ENCODE measurements at places on chromosomes 12 and 14.

DNA sequence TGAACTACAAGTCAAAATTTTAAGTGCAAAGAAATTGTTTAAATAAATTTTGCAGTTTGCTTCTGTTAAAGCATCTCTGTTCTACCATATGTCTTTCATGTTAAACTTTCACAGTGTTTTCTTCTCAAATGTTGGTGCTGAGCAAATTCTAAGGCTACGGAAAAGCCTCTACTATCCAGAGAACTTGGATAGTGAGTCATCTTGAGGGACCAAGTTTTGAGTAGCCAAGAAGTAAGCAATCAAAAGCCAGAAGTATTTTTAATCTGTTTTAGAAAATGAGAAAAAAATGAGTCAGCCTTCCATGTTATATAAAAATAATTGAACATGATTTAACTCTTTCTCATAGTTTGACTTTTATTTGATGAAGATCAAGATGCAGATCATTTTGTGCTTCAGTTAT is 3.3 kb downstream of the BRMS1L start:
- DNase-seq = no peak

GRCh38 chr12:87775784-87776183 is 253.4 kb downstream of the C12orf50 start:
- no peak for DNase-seq

- no peak for DNase-seq
Observed at GRCh38 chr12:59677857-59678256, 82.0 kb downstream of the SLC16A7 start.

DNA sequence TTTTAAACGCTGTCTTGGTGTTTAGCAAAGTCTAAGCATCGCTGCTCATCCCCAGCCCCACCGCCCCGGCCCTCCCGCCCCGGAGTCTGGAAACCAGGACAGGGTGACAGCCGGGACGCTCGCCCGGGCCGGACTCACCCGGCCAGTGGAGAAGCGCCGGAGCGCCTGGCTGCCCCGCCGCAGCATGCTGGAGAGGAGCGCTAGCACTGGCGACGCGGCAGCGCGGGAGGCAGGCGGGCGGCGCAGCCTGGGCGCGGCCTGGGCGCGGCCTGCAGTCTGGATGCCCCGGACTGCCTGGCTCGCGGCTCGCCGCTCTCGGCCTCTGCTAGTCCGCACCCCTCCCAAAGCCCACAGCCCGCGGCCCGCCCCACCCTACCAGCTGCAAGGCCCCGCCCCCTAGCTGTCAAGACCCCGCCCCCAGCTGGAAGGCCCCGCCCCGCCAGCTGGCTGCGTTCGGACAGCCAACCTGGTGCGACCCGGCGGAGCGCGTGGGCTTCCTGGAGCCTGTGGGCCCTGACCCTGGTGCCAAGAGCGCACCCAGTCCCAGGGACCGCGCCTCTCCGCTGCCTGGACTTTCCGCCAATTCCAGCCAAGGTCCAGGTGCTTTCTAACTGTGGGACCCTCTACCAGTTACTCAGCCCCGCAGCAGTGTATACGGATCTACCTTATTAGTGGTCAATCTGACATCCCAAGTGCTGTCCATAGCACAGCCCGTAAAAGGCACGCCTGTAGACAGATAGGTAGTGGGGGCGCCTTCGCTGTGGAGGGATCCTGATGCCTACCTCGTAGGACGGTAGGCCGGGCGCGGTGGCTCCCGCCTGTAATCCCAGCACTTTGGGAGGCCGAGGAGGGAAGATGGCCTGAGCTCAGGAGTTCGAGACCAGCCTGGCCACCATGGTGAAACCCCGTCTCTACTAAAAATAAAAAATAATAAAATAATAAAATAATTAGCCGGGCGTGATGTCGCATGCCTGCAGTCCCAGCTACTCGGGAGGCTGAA is at the start of gene ALDH1L2:
ALDH1L2 (minus strand) TSS at position 208 of the 1,000 bp plus-strand sequence; CDS start at position 186, 22 bp downstream.
- DNase-seq = peak; percentile 48

DNA sequence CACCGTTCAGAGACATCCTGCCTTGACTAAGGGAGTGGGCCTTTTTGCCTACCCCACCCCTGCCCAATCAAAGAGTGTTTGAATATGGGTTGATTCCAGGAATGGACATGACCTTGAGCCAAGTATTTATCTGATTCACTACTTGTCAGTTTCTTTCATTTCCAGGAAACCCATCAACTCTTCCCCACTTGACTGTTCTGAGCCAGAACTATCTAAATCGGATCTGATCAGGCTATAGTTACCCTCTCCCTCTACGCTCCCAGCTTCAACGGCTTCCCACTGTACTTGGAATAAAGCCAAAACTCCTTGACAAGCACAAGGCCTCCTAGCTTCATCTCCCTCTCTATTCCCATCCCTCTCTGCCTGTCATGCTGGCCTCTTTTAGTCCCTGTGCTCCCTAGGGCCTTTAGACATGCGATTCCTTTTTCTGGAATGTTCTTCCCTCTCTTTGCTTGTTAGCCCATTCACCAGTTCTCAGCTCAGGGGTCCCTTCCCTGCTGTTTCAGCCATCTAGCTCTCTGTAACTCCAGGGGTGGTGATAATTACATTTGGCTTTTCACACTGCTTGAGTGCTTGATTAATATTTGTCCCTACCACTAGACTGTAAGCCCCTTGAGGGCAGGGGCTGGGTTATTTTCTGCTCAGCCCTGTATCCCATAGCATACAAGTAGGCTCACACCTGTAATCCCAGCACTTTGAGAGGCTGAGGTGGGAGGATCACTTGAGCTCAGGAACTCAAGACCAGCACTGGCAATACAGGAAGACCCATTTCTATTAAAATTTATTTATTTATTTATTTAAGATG is 5.5 kb upstream of the ITPK1 start:
- no peak for DNase-seq

GRCh38 chr12:31518680-31519227 is 72.2 kb downstream of the DENND5B start:
- DNase-seq = no peak

DNA sequence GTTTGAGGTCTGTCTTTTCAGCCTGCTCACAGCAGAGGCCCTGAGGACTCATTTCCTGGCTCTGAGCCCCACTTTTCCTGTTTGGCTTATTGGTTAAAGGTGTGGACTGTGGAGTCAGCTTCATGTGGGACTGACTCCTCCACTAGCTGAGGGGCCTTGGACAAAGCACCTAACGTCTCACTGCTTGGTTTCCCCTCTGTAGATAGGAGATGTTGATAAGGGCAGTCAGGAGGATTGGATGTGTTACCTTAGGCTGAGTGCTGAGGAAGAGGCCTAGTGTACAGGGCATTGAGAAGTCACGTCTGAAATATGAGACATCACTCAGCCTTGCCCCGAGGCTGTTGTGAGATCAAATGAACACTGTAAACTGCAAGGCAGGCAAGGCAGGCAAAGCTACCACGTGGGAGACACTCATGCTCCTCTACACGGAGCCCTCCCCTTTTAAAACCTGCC is 27.1 kb upstream of the TCL1A start:
- DNase-seq = no peak

DNA sequence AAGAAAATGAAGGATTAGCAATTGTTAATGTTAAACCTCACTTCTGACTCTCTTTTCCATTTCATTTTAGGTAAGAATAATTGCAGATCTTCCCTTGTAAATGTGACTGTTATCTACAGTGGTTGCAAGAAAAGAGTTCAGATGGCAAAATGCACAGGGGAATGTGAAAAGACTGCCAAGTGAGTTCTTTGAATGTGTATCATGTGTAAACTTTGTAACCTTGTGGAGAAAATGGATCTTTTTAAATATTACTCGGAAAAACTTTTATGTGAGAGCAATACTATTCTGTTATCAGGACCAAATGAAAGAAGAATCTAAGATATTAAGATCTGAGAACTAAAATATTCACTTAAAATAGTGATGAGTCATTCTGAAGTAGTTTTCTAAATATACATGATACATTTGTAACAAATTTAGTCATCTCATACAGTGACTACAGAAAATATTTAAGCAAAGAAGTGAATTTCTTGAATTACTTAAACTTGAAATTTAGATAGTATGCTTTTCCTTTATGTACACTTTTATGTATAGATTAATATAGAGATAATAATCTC is 122.5 kb upstream of the CNTN1 start:
- DNase-seq = no peak

GRCh38 chr12:67410667-67411067 is 141.5 kb downstream of the CAND1 start:
- no peak for DNase-seq

- DNase-seq = no peak
Observed at GRCh38 chr12:85923767-85924331, 49.8 kb downstream of the NTS start.

DNA sequence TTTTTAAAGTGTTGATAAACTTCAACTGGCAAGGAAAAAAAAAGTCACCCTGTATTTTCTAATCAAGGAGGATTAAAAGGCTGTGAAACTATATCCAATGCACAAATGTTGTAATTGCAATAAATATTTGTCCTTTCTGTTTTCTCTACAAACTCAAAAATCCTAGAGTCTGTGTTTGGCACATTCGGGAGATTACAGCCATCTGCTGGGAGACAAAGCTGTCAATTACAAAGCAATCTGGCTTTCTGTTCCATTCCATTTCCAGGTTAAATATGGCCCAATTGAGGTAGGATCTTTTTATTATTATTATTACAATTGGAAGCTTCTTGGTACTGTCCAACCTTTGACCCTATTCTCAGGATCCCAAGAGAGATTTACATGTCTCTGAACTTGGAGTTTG is 295.9 kb downstream of the DIO2 start:
- DNase-seq = no peak

GRCh38 chr12:20364501-20364900 is 3.8 kb upstream of the PDE3A start:
- no peak for DNase-seq

DNA sequence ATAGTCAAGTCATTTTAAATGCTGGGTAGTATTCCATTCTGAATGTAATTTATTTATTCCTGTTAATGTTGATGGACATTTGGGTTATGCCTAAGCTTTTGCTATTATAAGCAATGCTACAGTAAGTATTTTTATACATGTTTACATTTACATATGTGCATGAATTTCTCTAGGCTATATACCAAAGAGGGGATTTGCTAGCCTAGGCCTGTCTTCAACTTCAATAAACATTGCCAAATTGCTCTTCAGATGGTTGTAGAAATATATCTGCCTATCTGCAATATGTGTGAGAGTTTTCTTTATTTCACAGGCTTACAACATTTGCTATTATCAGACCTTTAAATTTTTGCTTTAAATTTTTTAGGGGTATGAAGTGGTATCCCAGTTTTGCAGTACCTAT is 87.0 kb downstream of the MIPOL1 start:
- DNase-seq = no peak

- DNase-seq = peak; percentile 85
Observed at GRCh38 chr12:57127101-57127725, 1.1 kb upstream of the LRP1 start.

DNA sequence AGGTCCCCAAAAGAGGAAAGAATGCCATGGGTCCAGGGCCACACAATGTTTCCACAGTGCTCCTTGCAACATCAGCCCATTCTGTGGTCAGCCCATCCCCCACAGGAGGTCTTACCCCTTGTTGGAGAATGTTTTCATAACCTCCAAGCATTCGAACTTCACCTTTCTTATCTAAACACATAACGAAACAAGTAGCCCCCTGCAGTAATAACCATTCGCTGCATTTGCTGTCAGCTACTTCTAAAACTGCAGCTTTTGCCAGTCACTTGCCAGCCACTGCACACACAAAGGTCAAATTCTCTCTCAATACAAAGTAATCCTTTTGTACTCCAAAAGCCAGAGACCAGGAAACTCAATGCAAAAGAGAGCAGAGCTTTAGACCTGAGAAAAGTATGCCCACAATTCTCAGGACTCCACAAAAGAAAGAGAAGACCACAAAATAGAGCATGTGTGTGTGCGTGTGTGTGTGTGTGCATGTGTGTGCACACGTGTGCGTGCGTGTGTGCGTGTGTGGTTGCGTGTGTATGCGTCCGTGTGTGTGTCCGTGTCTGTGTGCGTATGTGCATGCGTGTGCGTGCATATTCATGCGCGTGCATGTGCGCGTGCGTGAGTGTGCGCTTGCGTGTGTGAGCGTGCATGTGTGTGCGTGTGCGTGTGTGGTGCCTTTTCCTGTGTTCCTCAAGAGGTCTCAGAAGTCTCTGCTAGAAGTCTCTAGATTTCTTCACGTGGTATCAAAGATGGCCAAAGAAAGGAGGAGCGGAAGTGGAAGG is 31.7 kb upstream of the NINJ2 start:
- DNase-seq = no peak
